ENCODE measurements at places on chromosomes 13 and 19.

DNA sequence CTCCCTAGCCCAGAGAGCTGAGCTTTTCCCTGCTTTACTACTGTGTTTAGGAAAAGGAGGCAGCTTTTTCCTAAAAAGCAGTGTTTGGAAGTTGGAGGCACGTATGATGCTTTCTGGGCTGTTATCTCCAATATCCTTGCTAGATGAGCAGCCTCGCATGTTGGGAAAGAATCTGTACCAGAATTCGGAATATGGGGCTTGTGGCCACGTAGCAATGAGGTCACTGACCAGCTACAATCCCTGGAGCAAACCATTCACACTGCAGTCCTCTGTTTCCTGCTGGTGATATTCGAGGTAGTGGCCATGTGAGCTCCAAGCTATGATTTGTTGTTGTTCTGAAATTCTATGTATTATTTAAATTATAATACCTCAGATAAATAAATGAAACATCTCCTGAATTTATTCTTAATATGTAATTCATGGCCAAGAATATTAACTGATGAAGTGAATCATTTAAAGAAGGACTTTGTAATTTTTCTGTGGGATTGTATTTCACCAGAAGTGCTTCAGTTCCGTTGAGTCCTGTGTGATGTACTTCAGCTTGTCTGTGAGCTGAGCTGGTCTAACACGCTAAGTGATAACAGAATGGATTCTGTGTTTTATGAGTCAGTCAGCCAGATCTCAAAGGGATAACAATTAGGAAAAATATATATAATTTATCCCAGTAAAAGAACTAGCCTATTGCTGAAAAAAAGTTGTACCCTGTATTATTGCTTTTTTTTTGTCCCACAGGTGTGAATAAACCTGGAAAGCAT, 319.5 kb downstream of the SHISA2 start:
- DNase-seq: no peak

DNA sequence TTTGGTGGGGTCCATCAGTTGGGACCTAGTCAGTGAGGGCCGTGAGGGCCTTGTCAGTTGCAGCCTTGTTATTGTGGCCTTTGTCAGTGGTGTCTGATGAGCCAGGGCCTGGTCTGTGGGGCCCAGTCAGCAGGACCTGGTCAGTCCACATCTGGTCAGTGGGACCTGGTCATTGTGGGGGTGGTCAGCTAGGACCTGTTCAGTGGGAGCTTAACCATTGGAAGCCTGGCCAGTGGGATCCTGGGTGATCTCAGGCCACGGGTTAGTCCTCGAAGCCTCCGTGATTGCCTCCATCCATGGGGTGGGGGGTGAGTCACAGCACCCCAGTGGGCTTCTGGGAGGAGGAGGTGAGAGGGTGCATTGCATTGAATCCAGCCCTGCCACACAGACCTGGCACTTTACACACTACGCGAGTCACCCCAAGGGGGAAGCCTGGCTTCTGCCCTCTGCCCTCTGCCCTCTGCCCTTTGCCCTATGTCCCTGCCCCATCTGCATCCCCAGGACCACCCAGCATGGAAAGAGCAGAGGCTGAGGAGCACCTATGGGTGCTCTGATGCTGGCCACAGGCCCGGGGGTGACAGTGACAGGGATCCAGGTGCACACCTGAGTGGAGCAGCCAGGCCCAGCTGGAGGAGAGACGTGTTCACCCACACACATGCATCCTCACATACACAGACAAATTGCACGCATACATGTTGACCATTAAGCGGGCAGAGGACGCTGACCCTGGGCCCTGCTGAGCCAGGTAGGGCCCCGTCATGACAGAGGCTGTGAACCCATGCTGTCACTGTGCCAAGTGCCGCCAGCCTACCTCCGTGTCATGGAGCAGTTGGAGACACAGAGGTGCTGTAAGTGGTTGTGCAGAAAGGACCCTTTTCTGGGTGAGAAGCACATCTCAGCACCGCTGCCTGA, 59.8 kb upstream of the TPM4 start:
- DNase-seq: peak; percentile 20

DNA sequence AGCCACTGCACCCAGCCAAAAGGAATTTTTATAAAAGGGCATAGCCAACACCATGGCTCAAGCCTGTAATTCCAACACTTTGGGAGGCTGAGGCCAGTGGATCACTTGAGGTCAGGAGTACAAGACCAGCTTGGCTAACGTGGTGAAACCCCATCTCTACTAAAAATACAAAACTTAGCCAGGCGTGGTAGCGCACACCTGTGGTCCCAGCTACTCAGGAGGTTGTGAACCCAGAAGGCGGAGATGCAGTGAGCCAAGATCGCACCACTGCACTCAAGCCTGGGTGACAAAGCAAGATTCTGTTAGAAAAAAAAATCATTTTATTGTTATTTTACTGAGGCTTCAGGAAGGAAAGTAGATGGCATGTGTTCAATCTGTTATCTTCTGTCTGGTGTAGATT, 31.3 kb upstream of the FOXO1 start:
- no peak for DNase-seq

DNA sequence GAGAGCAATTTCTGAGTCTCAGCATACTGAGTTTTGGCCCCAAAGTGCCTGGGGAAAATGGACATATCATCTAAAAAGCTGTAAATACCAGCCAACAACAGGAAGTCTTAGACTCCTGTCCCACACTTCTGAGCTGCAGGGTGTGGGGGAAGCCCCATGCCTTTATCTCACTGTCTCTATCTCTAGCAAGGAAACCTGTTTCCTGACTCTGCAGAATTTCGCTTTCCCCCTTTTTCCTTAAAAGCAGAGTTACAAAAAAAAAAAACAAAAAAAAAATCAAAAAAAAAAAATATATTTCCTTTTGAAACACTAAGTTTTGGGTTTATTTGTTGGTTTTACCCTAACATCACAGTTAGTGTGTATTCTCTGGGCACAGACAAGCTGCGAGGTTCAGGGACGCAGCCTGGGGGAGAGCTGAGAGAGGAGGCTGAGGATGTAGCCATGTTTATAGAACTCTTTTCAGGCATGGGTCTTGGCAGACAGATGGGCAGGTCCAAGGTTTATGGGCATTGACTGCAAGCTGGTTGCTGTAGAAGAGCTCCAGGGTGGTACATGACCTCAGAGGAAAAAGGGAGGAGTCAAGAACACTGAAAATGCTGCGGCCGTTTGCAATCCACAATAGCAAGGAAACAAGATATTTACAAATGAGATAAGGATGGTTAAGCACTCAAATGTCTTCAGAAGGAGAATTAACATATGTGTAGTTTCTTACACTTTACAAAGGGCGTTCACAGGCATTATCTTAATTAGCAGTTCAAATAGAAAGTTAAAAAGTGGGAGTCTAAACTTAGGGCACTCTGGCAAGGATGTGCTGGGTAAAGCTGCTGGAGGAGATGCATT, 4.9 kb downstream of the MBNL2 start:
- no peak for DNase-seq

GRCh38 chr13:50672025-50672424, 171.5 kb downstream of the DLEU7 start:
- no peak for DNase-seq

- no peak for DNase-seq
Observed at GRCh38 chr13:34462843-34463242, 479.2 kb upstream of the NBEA start.

DNA sequence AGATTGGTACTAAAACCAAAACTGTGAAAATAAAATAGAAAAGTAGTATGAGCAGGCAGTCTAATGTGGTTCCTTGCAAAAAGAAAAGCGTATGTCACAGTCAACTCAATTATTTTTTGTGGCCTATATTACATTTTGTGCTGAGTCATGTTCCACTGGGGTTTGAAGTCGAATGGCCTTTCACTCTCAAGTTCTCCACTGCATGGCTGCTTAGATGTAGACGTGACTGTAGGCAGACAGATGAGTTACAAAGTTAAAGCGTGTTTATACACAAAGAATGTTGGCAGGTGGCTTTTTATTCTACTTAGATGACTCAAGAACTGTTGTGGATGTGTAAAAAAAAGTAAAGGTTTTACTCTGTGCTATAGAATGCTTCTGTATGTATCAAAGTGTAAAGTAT, 133.9 kb downstream of the SLITRK6 start:
- no peak for DNase-seq

GRCh38 chr19:33514885-33515551, 6.6 kb downstream of the PEPD start:
- no peak for DNase-seq

All from D341Med (cell line).